ENCODE measurements at places on chromosomes 16 and 17.

DNA sequence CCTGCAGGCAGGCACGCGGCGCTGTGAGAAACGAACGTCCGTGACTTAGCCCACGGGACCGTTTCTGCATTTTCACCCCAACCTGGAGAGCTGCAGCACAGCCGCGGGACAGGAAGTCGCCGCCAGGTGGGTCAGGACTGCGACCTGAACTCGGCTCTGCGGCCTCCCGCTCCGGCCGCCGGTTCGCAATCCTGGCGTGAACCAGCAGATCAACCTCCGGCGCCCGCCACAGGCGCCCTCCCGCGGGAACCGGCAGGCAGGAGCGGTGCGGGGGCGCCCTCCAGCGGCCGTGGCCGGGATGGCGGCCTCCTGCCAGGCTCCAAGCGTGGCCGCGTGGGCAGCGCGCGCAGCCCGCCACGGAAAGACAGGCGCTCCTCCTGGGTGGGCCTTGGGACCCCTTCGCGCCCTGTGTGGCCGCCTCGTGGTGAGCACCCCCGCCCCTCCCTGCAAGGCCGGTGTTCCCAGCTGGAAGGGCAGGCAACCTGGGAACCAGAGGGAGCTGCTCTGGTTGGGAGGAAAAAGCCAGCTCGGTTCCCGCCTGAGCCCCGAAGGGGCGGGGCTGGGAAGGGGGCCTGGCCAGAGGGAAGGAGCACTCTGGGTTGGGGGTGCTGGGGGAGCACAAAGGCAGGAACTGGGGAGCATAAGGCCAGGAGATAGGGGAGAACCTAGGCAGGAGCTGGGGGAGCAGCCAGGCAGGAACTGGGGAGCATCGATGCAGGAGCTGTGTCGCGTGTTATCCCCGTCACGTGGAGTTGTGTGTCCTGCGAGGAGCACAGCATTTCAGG is 28.2 kb downstream of the ACTG1 start:
- peak; percentile 76 for DNase-seq

DNA sequence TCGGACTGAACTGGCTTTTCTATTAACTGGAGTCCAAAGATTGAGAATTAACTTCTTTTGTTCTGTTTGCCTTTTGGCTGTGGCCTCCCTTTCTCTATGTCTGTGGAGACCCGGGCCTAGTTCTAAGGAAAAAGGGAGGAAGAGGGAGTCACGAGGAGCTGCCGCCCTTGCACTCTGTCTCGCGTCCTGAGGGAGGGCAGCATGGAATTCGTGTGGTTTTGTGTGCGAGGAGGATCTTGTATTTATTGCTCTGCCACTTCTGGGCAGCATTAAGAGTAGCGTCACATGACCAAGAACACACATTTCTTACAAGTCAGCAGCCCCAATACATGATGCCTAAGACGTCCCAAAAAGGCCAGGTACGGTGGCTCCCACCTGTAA is 23.6 kb downstream of the METTL22 start:
- DNase-seq: no peak

DNA sequence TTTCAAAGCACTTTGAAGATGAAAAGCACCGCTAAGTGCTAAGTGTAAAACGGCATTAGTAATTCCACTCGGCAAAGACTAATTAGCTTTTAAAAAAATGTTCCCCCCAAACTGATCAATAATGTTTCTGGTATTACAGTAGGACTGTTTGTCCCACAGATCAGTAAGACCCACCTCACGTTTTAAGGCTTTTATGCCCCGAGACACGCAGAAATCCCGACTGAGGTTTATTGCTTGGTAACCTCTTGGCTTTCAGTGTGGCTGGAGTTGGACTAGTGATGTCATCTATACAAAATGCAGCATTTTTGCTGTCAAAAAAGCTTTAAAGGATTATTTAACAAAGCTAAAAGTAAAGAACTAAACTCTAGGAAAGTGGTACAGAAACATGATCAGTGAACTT is 414.6 kb upstream of the PSMD7 start:
- DNase-seq: no peak

DNA sequence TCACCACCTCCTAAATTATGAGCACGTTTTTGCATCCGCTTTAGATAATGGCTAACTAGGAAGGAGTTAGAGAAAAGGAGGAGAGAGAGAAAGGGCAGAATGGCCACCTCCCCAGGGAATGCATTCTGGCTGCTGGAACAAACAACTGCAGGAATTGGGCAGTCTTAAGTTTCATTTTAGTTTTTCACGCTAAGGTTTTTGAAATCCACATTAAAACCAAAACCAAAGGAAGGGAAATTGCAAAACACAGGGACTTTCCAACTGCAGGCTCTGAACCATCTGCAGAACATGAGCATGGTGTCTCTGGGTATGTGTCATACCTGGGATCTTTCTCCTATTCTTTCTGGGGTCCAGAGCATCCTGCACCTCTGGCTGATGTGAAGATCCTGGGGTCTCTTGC is 12.1 kb upstream of the CCL8 start:
- no peak for DNase-seq

DNA sequence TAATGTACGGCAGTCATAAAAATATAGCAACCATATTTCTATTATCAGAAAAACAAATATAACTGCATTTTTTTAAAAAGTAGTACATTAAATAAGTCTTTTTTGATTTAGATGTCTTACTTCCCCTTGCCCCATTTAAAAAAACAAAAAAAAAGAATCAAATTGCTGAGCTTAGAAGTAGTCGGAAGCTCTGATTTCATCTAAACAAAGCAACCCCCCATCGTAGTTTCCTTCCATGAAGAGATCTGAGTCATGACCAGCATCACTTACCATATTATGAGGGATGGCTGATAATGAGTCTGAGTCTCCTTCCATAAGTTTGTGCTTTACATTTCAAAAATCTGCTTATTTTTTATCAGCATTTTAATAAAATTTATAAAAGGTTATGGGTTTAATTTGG is 86.2 kb downstream of the ITFG1 start:
- no peak for DNase-seq

- no peak for DNase-seq
Observed at GRCh38 chr17:29840884-29841283, 89.1 kb downstream of the SSH2 start.

DNA sequence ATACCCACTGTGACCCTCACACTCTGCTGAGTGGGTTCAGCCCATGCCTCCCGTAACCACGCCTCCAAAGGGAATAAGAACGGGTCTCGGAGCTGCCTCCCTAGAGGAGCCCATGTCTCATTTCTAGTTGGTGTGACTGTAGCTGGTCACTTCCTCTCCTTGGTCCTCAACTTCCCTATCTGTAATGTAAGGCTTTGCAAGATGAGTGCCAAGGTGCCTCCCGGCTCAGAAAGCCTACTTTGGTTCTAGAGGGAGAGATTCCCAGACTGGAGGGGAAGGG is 20.8 kb downstream of the C16orf74 start:
- DNase-seq: no peak

DNA sequence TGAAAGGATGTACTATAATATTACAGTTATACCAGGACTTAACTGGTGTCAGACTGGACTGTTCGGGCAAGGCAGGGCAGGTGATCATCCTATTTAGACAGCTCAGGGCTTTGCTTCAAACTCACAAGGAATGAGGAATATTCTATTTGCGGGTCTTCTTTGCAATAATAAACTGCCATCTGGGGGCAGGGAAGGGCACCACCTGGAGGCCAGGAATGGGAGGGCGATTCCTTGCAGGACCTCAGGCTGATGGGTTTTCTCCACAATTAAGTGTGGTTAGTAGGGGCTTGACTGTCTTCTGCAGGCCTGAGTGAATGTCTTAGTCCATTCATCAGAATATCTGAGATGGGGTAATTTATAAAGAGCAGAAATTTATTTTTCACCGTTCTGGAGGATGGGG is 424.1 kb downstream of the CA10 start:
- no peak for DNase-seq

- DNase-seq: no peak
Observed at GRCh38 chr17:59845595-59846393, 46.9 kb downstream of the TUBD1 start.

GRCh38 chr17:52191491-52191890 is 33.0 kb upstream of the CA10 start:
- DNase-seq: no peak

DNA sequence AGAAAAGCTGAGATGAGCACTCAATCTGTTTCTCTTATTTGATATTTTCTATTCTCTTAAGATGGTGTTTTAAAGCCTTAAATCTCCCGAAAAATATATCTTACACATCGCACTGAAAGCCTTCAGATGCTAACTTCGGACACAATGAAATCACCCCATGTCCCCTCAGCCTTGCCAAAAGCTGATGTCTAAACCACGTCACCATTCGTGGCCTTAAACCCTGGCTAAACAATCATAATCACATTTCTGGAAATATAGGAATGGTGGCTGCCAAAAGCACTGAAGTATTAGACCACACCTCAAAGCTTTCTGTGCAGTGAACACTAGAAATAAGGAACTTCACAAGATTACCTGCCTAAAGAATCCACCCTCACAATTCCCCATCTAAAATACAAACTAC is 402.7 kb downstream of the SOX9 start:
- DNase-seq: no peak

DNA sequence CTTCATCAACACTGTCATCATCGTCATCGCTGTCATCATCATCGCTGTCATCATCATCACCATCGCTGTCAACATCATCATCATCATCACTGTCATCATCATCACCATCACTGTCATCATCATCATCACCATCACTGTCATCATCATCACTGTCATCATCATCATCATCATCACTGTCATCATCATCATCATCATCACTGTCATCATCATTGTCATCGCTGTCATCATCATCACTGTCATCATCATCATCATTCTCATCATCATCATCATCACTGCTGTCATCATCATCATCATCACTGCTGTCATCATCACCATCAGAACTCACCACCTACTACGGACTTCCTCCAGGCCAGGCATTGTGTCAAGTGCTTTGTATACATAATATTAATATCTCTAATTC is 160.6 kb downstream of the AIPL1 start:
- no peak for DNase-seq

- DNase-seq: no peak
Observed at GRCh38 chr17:65434251-65434650, 127.2 kb downstream of the AXIN2 start.

DNA sequence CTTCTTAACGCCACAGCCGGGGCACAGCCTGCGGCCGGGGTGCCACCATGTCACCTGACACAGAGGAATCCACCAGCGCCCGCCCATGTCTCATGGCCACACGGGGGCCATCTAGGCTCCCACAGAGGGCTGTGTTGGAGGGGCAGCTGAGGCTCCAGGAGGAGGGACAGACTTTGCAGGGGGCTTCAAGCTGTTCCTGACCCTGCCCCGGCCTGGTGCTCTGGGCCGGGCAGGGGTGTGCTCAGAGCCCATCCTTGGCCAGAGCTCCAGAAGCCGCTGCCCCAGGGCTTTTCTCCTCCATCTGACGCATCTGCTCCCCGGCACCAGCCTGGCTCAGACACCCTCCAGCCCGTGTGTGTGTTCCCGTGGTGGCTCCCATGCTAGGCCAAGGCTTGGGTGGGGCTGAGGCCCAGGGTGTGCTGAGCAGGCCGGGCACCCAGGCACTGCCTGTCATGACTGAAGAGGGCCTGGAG is 7.8 kb upstream of the SLC38A10 start:
- no peak for DNase-seq

DNA sequence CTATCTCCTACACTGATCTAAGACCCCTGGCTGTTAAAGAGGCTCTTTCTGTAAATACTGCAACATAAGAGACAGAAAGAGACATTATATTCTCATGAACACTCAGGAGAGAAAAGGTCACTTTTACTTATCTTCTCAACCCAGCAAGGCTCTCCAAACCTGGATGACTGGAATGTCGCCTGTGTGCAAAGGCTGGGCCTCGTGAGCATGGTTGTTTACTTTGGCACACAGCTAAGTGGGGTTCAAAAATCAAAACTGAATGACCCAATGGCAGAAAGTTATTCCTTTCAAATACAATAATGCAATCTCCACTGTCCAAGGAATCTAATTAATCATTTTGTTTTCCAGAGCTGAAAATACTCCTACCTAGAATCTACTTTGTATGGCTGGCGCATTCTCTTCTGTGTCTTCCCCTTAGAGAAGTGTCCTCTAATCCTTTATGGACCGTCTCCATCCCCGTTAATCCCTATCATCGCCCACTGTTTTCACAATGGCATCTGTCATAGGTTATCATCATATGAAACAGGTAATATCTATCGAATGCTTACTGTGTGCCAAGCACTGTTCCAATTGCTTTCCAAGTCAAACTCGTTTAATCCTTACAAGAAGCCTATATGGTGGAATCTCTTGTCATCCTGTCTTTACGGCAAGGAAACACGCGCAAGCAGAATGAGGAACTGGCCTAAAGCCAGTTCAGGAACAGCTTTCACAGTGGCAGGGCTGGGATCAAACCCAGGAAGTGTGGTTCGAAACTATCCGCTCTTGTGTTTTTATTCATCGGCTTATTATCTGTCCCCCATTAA is 1.3 kb downstream of the SLX4 start:
- DNase-seq: no peak

- no peak for DNase-seq
Observed at GRCh38 chr16:47833771-47834170, 322.0 kb downstream of the ABCC12 start.

GRCh38 chr16:47734987-47735594 is 274.0 kb downstream of the PHKB start:
- DNase-seq: no peak

DNA sequence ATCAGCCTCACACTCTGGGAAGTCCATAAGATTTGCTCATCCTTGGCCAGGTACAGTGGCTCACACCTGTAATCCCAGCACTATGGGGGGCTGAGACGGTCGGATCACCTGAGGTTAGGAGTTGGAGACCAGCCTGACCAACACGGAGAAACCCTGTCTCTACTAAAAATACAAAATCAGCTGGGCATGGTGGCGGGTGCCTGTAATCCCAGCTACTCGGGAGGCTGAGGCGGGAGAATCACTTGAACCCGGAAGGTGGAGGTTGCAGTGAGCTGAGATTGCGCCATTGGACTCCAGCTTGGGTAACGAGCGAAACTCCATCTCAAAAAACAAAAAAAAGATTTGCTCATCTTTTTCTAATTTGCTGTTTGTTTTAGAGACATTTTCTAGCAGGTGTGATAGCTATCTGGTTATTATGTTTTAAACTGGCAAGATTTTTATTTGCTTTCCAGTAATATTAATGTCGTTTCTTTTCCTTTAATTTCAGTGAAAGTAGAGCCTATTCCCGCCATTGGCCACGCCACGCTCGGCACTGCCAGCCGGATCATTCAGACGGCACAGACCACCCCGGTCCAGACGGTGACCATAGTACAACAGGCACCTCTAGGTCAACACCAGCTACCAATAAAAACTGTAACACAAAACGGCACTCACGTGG is 61.5 kb downstream of the WDR45B start:
- no peak for DNase-seq
